ENCODE measurements at places on chromosomes 12 and 14. TPM values are rescaled to one million over a fixed set of nuclear protein-coding genes. Genes with fewer than 3 reads are reported as not detected.

GRCh38 chr14:26128931-26129671, 468.7 kb downstream of the NOVA1 start:
- no peaks in the 10 kb centered on the region for H3K4me1 ChIP-seq
- no peaks in the 10 kb centered on the region for H3K36me3 ChIP-seq
- H3K27ac ChIP-seq = no peak overlapping the region
- DNase-seq = peak; percentile 46

- no peak overlapping the region for H3K4me3 ChIP-seq
- no peak overlapping the region for H3K27ac ChIP-seq
- no peaks in the 10 kb centered on the region for H3K36me3 ChIP-seq
- no peaks in the 10 kb centered on the region for H3K27me3 ChIP-seq
Observed at GRCh38 chr12:103197725-103198388, 240.4 kb downstream of the ASCL1 start.

DNA sequence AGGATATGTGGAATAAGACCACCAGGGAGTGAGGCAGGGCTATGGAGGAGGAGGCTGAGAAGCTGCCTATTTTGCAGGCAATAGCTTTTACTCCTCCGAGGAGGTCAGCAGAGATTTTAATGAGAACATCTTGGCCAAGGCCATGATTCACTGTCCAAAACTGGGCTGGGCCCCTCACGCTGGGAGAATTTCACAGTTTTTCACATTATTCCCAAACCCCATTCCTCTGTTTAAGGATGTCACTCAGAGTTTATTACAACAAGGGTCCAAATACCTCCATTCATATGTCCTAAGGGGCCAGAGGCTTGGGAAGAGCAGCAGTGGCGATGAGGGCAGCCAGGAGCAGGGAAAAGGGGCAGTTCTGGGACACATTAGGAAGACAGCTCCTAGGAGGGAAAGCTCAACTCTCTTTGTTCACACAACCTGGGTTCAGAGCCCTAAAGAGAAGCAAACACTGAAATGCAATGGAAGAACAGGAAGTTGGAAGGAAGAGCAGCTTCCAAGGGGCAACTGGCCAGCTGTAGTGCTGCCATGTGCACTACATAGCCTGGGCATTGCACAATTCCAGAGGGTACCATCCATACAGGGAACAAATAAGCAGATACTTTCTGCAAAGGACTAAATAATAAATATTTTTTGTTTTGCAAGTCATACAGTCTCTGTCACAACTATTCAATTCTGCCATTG, 283.2 kb downstream of the NUAK1 start:
- no peak overlapping the region for H3K4me3 ChIP-seq
- H3K4me1 ChIP-seq = no peaks in the 10 kb centered on the region
- no peaks in the 10 kb centered on the region for H3K27me3 ChIP-seq
- no peak overlapping the region for H3K27ac ChIP-seq
- no peak for DNase-seq

- H3K4me3 ChIP-seq = no peak overlapping the region
- no peaks in the 10 kb centered on the region for H3K27me3 ChIP-seq
- peaks cover 34% of the 10 kb centered on the region for H3K4me1 ChIP-seq
- peaks cover 7% of the 10 kb centered on the region for H3K36me3 ChIP-seq
- H3K27ac ChIP-seq = peak overlapping the region; percentile 58
- DNase-seq = peak; percentile 46
Observed at GRCh38 chr12:51922762-51923505, 15.6 kb downstream of the ACVRL1 start.

- peaks cover 3% of the 10 kb centered on the region for H3K36me3 ChIP-seq
- H3K4me1 ChIP-seq = no peaks in the 10 kb centered on the region
- no peak overlapping the region for H3K27ac ChIP-seq
- H3K4me3 ChIP-seq = no peak overlapping the region
Observed at GRCh38 chr14:67837011-67837624, 17.5 kb downstream of the RAD51B start.

- H3K27ac ChIP-seq = no peak overlapping the region
- no peaks in the 10 kb centered on the region for H3K27me3 ChIP-seq
- no peak overlapping the region for H3K4me3 ChIP-seq
- H3K4me1 ChIP-seq = no peaks in the 10 kb centered on the region
- DNase-seq = peak; percentile 11
- H3K36me3 ChIP-seq = no peaks in the 10 kb centered on the region
Observed at GRCh38 chr14:67137744-67138371, 51.4 kb upstream of the GARIN2 start.

GRCh38 chr12:67222302-67222701, 46.9 kb upstream of the CAND1 start:
- no peak overlapping the region for H3K4me3 ChIP-seq
- no peak overlapping the region for H3K27ac ChIP-seq
- no peaks in the 10 kb centered on the region for H3K36me3 ChIP-seq
- H3K4me1 ChIP-seq = no peaks in the 10 kb centered on the region
- no peak for DNase-seq

The ATL1 gene
- total RNA-seq = 8.7 TPM
